ENCODE measurements at places on chromosomes 16 and 17.

DNA sequence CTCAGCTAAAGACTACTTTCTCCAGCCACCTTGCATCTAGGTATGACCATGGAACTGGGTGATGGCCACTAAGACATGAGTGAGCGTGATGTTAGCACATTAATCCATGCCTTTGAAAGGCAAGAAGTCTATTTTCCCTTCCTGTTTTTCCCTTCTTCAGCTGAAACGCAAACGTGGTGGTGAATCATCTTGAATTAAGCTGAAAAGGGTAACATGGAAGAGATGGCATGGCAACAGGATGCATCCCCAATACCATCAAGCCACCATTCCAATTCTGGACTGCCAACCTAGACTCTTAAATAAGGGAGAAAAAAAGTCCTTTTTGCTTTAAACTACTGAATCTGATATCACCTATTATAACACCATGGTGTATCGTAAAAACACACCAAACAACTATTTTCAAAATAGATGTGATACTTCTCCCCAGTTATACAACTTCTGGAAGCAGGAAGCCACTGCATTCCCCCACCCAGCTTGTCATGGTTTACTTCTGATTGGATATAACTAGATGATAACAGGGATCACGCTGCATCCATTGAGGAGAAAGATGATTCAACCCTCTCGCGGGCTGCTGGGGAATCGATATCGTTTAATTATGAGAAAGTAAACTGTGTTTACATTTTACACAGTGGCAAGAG, 368.6 kb downstream of the CDH13 start:
- no peak for DNase-seq

- peak; percentile 31 for DNase-seq
These were observed 45.1 kb downstream of the SOCS3 start for GRCh38 chr17:78314683-78315354.

GRCh38 chr16:844638-845350, 44.3 kb upstream of the GNG13 start:
- no peak for DNase-seq

DNA sequence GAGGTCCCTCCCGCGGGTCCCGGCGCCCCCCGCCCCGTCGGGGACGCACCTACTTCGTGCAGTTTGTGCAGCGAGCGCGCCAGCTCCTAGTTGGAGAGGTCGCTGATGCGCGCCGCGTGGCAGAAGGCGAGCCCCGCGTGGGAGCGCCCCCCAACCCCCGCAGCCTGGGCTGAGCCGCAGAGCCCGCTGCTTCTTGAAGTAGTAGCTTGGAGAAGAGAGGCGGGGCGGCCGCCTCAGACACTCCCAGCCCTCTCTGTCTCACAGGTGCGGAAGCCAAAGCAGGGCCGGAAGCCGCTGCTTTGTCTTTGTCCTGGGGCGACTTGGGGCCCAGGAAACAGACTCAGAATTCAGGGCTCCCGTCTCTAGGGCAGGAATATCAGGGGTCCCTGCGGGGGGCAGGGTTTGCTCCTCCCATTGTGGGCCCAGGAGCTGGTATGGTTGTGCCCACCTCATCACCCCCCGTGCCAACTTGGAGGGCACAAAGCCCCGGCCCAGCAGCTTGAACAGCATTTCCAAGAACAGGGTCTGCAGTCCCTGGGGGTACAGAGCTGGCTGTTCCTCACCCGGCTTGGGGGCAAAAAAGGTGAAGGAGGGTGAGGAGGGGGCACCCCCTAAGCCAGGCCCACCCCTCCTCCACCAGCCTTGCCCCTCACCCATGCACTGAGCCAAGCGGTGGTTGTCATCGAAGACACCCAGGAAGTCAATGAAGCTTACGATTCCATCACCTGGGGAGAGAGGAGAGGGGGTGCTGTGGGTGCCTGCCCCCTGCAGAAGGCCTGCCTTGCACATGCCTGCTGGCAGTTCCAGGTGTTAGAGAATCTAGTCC, 13.5 kb downstream of the SPATA32 start:
- DNase-seq = no peak

- DNase-seq = no peak
These were observed 101.2 kb downstream of the SALL1 start for GRCh38 chr16:51049678-51050376.

DNA sequence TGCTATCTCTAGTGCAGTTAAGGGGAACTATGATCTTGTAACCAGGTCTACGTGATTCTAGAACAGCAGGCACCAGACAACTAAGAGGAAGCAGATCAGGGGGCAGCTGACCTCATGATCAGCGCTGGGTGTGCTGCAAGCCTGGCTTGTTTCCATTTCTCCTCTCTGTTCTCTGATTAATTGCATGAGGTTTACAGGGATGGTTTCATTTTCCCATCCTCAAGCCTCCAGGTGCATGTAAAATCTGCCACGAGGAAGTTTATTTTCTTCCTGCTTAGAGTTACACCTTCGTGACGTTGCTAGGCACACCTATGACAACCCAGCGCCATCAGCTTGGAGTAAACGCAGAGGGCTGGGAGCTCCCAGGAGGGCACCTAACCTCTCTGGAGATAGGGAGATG, 4.3 kb upstream of the NUPR1 start:
- DNase-seq = no peak

DNA sequence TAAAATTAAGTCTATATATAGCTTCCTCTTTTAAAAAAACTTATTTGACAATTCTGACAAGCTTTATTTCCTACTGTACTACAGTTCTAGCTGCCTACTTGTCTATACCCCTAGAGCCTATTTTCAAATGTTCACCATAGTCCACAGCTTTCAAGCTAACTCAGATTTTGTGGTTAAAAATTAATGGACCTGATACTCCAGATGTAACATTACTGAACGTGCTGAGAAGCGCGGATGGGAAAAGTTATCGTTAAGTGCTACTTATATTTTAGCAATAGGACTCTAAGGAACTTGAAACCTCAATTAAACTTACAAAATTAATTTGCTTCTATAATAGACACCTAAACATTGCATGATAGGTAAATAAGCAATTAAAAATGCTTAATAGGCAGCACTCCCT, 31.2 kb downstream of the GNA13 start:
- no peak for DNase-seq

- DNase-seq = no peak
These were observed 422.1 kb upstream of the SALL1 start for GRCh38 chr16:51573191-51573590.

- no peak for DNase-seq
These were observed 107.3 kb upstream of the CDH5 start for GRCh38 chr16:66258916-66259845.

DNA sequence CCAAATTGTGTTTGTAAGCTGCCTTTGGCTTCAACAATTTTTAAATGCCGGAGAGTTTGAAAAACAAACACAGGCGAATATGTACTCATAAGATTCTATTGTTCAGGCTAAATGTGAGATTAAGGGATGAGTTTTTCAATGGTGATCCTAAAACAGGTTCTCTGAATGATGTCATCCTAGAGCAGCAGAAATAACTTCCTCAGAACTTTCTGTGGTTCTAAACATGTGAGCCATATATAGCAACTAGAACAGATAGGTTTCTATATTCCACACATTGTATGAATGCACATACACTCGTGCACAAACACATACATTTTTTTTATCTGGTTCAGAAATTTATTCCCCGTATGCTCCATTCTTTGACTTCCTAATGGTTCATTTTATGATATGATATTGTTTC, 1352.2 kb downstream of the CDH8 start:
- no peak for DNase-seq

- DNase-seq = no peak
These were observed 959 bp downstream of the SSH2 start for GRCh38 chr17:29929006-29929532.

DNA sequence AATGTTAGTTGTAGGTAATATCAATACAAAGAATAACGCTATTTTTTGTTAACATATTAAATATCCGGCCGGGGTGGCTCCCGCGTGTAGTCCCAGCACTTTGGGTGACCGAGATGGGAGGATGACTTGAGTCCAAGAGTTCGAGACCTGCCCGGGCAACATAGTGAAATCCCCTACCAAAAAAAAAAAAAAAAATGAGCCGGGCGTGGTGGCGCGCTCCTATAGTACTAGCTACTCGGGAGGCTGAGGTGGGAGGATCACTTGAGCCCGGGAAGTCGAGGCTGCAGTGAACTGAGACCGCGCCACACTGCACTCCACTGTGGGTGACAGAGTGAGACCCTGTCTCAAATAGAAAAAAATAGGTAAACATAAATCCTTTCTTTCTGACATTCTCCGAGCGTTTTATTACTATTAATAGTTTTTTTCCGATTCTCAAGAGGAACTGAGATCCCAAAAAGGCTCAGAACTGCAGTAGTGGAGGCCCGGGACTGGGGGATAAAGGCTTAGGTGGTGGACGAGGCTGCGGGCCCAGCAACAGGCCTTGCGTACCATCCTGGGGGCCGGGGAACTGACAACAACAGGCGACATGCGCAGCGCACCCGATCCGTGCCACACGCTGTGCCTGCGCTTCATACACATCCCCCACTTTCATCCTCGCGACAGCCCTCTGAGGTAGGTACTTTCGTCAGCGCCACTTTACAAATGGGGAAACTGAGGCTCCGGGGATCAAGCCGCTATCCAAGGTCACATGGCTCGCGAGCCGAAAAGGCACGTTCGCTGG, 919 bp downstream of the N4BP1 start:
- no peak for DNase-seq

- DNase-seq = no peak
These were observed 872 bp downstream of the ELMO3 start for GRCh38 chr16:67199808-67200198.

DNA sequence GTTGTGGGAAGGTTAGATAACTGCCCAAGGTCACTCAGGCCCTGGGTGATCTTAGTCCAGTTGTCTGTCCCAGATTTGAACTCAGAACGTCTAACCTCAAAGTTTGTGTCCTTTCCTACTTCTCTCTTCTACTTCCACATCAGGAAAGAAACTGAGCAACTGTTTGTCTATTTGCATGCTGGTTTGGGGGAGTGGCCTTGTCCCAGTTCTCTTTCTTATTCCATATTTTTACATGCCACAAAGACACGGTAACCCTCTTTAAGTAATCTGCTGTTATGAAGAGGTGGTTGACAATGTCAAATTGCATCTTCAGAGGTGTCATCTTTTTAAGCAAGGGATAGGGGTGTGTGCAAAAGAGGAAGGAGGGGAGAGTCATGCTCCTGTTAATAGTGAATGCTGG, 432.5 kb downstream of the HS3ST3B1 start:
- DNase-seq = no peak

GRCh38 chr17:4007346-4008081, 43.3 kb upstream of the ATP2A3 start:
- DNase-seq = no peak

- DNase-seq = no peak
These were observed 93.3 kb downstream of the HELZ start for GRCh38 chr17:67151717-67152116.

GRCh38 chr17:54948380-54948779, 20.1 kb downstream of the COX11 start:
- no peak for DNase-seq

- DNase-seq = no peak
These were observed 20.3 kb downstream of the TRARG1 start for GRCh38 chr17:1299552-1300370.

DNA sequence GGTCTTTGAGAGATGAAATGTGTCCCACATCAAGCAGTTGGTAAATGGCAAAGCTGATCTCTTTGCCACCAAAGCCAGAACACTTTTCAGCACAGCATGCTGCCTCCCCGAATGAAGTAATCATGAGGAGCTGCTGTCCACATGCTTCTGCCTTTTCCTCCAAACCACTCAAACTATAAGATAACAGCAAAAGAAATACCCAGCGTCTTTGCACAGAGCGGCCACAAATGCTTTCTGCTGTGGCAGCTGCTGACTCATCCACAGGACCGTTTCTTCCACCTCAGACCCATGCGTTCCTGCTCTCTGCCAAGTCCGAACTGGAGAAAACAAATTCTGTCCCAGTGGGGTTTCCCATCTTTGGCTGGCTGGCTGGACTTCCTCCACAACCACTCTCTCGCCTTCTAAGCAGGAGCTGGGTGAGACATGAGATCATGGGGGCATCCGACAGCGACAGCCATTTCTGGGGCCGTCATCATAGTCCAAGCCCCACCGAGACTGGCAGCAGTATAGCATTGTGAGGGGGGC, 27.1 kb downstream of the TBC1D3B start:
- DNase-seq = no peak

DNA sequence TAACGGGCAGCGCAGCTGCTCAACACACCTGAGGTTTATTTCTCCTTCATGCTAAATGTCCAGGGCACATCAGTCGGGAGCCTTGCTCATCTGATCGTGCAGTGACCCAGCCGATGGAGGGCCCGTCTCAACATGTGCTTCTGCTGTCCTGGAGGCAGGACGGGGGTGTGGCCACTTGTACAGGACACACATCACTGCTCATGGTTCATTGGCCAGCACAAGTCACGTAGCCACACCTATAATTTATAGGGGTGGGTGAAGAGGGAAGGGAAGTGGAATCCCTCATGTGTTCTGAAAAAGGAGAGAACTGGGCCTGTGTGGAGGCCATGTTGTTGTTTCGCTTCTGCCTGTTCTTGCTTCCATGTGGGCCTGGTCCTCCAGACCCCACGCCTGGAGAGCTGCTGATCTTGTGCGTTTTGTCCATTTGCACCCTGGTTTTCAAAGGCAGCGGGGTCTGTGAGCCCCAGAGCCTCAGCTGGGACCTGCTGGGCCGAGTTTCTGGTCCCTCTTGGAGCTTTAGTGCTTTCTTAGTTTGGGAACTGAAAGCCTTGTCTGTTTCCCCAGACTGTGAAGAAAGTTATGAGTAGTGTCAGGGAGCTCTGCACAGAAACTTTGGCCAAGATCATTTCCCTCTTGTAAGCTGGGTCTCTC, 60.5 kb downstream of the CMIP start:
- DNase-seq = no peak

DNA sequence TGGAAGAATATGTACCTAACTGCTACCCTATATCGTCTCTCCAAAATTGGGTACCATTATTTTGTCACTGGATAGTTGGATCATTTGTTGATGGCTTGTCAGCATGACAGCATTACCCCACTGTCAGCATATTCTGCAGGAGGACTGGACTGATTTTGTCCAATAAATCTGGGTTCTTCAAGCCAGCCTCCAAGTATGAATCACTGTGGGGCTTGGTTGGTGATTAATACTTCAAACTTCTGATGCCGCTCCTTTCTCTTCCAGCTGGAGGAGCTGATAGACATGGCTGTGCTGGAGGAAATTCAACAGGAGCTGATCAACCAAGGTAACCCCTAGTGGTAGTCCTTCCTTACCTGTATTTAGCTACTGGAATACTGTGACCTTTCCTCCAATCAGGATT, 2.5 kb downstream of the RPAIN start:
- no peak for DNase-seq

DNA sequence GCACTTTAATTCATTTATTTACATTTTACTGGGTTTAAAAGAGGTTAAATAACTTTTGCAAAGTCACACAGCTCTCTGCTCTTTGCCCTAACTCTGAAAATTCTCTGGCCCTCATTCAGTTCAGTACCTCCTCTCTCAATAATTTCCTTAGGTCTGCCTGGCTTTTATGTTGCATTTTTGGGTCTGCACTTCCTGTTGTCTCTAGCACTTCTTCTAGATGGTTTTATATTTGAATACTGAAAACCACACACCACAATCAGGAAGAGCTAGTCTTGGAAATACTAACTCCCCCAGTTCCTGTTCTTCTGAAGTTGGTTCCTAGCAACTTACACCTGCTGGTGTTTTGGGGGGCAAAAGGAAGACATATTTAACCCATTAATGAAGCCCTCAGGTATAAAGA, 577.9 kb downstream of the HS3ST4 start:
- no peak for DNase-seq

Measured in D721Med (cell line).